Stimulated activated CD8-positive, alpha-beta memory T cell treated with anti-CD3 and anti-CD28 coated beads, Interleukin-7, amount 100 ng/mL, for 1 hour (primary cell): ENCODE measurements at places on chromosomes 3 and 15.

DNA sequence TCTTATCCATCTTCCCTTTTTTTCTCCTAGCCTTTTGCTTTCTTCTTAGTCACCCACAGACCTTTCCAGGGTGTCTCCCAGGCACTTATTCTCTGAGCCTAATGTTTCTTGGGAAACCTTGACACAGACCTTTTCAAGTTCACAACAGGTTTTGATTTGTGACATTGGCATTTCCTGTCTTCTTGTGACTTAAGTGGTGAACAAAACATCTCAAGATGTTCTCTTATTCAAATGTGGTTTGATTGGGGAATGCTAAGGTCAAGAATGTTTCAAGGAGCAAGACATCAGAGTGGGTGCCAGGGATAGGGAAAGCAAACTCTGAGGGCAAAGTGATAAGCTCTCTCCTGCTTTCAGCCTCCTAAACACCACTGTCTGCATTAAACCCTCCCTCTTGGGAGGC is 68.2 kb upstream of the GSK3B start:
- no peak for DNase-seq

DNA sequence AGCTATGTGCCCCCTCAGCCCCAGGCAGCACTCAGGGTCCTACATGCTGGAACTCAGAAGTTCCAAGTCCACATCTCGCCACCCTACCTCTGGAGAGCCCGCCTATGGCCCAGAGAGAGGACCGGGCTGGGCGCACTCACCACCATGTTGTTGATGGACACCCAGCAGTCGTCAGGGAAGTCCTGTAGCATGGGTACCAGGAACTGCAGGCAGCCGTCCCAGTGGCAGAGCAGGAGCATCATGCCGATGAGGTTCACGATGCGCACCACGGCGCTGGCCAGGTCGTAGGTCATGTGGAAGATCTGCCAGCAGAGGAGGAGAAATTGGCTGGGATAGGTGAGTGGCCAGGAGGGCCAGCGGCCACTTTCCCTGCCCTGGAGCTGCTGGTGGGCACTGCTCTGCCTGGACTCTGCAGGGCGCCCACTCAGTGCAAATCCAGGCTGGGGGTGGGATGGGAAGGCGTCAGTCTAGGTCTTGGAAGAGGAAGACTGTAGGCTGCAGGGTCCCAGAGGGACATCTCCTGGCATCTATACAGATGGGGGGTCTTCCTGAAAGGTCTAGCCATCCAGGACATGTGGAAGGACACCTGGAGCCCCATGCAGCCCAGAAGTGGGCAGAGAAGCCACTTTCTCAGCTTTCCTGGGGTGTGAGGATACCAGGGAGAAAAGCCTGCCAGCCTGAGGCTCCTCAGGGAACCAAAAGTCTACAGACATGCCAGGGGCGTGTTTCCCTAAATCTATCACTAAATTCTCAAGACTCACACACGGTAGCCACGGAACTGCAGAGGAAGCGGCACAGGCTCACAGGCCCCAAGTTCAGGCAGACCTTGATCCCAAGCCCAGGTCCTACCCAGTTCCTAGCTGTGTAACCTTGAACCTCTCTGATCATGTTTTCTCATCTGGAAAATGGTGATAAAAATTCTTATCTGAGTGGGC is 36.5 kb downstream of the HCN4 start:
- no peak for DNase-seq

DNA sequence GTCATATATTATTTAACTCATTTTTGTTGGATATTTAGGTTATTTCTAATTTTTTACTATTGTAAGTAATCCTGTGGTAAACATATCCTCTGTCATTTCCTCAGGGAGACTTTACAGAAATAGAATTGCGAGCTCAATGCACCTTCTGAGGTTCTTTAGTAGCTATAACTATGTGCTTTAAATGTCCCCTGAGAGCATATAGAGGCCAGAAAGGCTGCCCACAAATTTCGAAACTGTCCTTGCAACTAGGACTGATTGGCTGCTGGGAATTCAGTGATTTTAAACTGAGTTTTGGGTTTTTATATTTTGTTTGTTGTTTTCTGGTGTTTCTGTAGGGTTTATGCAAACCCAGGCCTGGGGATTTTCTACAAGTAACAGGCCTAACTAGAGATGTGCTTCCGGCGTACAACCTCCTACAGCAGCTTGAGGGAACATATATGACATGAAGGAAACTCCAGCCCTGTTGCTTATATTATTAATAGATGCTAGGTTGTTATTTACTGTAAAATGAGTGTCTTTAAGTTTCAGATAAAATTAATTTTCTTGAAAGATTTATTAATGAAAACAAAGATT is 29.1 kb upstream of the P4HTM start:
- DNase-seq, result no peak

DNA sequence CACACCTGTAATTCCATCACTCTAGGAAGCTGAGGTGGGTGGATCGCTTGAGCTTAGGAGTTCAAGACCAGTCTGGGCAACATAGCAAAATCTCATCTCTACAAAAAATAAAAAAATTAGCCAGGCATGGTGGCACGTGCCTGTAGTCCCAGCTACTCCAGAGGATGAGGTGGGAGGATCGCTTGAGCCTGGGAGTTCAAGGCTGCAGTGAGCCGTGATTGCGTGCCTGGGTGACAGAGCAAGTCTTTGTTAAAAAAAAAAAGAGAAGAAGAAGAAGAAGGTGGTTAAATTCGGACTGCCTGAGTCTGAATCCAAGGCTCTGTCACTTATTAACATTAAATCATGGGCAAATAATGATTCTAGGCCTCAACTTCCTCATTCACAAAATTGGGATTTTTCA is 51.0 kb downstream of the EOMES start:
- DNase-seq, result no peak

DNA sequence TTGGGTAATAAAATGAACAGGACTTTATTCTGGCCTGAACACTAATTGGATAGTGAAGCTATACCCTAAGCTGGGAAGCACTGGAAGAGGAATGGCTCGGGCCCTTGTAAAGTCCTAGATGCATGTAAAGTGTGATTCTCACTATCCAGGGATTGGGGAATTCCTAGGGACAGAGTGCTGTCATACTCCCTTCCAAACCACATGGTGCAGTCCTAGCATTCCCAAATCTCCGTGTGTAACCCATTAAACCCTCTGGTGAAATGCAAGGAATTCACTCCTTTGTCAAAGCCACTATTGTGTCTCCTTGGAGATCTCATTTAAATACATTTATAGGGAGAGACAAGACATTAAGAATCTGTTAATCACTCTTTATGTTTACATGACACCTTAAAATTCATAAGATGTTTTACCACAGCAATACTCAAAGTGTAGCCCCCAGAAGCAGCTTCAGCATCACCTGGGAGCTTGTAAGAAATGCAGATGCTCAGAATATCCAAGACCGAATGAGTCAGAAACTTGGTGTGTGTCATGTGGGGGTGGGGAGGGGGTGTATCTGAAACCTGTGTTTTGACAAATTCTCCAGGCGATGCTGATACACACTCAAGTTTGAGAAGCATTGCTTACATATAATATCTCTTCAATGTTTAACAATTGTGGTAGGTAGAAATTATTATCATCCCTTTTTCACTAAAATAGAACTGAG is 121.8 kb upstream of the NPHP3 start:
- DNase-seq, result no peak

DNA sequence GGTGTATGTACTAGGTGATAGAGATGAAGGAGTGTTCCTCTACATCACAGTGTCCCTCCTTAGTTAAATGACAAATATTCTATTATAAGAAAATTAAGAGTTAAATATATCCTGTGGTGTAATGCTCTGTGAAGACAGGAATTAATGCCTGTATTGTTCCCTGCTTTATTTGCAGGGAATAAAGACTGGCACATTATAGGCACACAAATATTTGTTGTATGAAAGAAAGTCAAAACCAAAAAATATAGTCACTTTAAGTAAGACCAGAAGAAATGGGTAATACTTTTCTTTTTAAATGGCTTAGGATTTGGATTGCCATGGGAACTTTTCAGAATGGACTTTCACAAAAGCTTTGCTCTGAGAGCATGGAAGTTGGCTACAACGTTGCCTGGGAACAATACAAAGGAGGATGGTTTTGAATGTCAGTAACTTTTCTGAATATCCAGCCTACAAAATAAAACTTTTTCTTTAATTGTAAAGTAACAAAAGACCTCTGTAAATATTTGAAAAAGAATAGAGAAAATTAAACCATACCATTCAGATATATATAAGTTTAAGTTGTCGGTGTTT is 158.0 kb upstream of the P2RY1 start:
- DNase-seq, result no peak

DNA sequence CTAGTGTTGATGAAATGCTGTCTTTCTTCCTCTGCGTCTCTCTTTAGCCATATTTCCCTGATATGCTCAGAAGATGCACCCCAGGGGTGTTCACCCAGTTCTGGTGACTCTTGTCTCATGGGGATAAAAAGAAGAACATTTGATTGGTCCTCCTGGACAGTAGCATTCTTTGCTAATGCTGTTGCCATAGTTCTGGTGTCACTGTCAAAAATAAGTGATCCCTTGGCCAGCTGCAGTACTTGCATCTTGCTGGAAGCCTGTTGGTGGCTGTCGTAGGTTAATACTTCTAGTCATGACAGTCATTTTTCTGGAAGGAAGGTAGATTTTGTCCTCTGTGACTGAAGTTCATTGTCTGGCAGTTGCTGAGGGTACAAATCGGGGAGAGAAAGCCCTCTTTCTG is 124.5 kb downstream of the UNC13C start:
- DNase-seq, result no peak

GRCh38 chr3:188863999-188864406 is 307.8 kb upstream of the TPRG1 start:
- DNase-seq, result no peak

GRCh38 chr3:40915346-40915865 is 283.9 kb upstream of the CTNNB1 start:
- no peak for DNase-seq

DNA sequence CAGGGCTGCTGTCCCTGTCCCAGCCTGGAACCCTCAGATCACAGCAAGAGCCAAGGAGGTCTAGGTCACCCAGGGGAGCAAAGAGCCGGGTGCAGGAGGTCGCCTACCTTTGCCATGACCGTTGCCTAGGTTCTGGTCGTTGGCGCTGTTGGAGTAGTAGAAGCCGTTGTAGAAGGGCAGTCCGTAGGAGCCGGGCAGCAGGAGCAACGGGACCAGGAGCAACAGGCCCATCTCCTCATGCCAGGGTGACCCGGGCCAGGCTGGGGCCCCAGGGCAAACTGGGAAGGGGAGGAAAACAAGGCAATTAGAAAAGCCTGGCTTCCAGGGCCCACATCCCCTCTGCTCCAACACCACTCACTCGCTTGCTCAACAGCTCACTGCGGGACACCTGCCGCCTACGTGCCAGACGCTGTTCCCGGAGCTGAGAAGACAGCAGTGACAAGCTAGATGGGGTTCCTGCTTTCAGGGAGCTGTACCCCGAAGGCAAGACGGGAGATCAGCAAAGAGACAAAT is 8.2 kb downstream of the HAPLN3 start:
- DNase-seq, result no peak

- no peak for DNase-seq
These were observed 100.0 kb downstream of the PCCB start for GRCh38 chr3:136350132-136350531.

- no peak for DNase-seq
These were observed 42.9 kb downstream of the CCK start for GRCh38 chr3:42222942-42223693.

DNA sequence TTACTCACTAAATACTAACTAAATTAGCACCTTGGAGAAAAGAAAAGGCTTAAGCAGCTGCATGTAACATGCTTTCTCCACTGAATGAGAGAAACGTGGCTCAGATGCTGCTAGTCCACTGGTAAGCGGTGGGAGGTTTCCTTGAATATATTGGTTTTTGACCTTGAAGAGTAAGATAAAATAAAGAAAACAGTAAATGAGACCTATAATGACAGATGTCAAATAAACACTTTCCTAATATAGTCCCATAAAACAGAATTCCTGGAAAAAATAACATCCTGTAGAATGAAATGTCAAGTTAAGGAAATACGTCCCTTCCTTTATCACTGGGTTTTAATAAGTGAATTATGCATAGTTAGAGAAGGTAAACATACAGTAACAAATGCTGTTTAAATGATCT is 215.0 kb downstream of the DPH6 start:
- no peak for DNase-seq

GRCh38 chr15:74585857-74586256 is 29.8 kb upstream of the CLK3 start:
- no peak for DNase-seq

DNA sequence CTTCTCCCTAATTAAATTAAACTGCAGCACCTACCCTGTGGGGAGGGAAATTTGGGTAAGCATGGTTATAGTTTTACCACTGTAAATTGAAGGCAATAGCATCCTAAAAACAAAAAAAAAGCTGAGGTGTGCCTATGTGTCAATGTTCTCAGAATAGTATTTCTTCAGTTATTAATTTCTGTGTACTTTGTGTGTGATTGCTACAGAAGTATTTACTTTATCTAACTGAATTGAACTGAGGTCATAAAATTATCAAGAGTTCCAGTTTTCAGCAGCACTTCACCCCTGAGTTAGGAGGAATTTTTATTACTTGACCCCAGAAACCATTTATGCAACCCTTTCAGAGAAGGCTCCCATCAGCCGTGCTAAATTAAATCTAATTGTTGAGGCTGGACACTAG is 333.6 kb upstream of the ALCAM start:
- DNase-seq, result no peak

DNA sequence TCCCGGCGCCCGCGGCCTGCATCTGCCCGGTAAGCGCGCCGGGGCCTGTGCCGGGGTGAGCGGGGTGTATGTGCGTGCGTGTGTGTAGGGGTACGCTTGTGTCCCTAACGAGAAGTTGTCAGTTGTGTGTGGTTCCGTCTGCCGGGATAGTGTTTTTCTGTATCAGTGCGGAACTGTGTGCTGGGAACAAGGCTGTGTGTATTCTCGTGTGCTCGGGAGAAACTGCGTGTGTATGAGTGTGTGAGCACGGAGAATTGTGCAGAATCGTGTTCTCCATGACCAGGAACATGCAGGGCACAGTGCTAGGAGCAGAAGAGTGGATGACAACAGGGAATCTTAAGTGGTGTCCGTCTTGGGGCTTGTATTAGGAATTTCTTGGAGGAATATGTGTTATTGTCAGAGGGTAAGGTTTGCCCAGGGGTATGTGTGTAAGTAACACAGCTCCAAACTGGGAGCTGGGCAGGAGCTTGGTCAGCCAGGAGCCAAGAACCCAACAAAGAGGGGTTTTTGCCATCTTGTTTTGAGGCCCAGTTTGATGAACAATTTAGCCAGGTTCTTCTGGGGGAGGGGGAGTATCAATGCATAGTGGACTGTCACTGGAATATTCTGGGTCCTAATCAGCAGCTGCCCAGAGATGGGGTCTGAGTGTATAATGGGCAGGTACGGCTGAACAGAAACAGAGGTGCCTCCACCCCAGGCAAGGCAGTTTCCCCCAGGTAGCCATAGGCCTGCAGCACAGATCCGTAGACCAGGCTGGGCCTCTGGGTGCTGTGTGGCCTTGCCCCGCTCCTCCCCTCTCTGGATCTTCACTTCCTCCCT is 2.1 kb downstream of the ISL2 start:
- no peak for DNase-seq
